ENCODE measurements at places on chromosomes 12 and 14.

- no peak for DNase-seq
These were observed 145.2 kb downstream of the PRIMA1 start for GRCh38 chr14:93643127-93643526.

DNA sequence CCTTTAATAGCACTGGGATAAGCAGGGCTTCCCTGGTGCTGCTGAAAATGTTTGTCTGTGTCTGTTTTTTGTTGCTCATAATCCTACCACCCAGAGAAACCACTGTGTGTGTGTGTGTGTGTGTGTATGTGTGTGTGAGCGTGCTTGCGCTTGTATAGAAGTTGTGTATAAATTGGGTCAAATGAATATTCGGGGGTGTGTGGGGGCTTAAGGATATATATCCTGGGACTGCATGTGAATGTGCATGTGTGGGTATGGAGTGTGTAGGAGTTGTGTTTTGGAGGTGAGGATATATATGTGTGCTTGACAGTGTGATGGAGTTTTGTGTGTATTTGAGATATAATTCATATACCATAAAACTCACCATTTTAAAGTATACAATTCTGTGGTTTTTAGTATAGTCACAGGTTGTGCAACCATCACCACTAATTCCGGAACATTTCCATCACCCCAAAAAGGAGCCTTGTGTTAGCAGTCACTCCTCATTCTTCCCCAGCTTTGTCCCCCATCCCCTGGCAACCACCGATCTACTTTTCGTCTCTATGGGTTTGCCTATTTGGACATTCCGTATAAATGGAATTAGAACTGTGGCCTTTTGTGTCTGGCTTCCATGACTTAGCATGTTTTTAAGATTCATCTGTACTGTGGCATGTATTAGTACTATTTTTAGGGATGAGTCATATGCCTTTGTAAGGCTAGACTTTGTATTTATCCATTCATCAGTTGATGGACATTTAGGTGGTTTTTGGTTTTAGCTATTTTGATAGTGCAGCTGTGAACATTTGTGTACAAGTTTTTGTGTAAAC, 25.6 kb downstream of the TCTN1 start:
- peak; percentile 40 for DNase-seq

- DNase-seq = peak; percentile 58
These were observed 2.2 kb downstream of the TBPL2 start for GRCh38 chr14:55438066-55438683.

GRCh38 chr14:83874662-83875061, 1655.3 kb upstream of the FLRT2 start:
- no peak for DNase-seq

DNA sequence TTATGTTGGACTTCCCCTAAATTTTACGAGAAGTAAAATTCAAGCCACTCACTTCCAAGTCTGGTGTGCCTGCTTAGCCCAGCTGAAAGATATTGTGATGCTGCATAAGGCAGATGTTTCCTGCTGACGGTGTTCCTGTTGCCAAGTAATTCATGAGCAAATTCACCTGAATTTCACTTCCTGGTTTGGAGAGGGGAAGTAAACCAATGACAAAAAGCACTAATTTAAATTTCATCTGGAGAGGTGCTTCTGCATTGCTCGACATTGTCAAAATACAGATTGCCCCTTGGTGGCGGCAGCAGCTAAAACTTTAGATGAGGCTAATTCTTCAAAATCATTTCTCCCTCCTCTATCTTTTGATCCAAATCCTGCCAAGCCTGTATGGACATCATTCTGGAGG, 281.1 kb downstream of the AACS start:
- no peak for DNase-seq

- no peak for DNase-seq
These were observed 319.4 kb upstream of the ATP2B1 start for GRCh38 chr12:90027889-90028634.

DNA sequence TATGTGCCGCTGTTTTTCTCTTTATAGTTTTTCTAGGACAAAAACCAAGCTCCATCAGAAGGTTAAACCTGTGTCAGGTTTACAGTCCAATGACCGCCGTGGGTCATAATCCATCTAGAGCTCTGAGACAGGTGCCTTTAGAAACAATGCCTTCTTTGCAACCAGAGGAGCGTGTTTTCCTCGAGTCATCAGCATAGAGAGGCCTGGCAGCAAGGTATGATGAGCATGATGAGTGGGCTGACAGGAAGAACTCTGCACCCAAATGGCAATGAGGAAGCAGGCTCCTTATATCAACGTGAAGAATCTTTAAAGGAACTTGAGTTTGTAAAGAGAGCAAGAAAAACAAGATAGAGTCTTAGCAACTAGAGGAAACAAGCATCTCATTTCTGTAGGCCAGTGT, 60.5 kb upstream of the NUDT4 start:
- DNase-seq = no peak

DNA sequence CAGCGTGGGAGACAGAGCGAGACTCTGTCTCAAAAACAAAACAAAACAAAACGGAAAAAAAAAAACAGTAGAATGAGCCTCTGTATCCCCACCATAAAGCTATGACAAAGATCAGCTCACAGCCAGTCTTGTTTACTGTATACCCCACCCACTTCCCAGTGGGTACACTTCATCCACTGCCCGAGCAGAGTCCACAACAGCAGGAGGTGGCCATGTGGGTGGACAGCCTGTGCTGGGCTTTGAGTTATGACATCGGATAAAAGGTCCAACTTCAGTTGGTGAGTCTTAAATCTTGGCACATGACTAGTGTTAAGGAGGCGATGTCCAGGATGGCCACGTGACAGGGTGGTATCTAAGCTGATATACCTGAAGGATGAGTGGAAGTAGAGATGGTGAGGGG, 34.8 kb upstream of the MAPKAPK5 start:
- DNase-seq = no peak

DNA sequence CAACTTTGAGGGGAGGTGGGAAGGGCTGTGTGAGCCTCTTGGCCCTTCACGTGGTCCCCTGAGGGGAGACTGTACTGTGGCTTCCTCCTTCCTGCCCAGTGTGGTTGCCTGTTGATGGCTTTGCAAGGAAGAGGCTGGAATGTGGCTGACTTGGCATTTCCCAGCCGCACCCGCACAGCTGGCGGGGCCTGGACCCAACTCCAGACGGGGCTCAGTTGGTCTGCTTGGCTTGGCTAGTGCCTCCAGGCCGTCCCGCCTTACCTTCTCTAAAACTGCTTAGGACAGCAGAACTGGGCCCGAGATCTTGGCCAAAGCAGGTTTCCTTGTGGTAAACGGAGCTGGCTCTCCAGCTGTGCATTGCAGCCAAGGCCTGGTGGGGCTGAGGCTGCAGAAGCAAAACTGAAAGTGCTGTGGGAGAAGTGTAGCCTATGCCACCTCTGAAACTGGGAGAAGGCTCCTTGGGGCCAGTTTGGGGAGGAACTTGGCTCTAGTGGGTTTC, 139.5 kb downstream of the SMOC1 start:
- no peak for DNase-seq

GRCh38 chr12:6535960-6536847, 1.9 kb downstream of the GAPDH start:
- no peak for DNase-seq
